ENCODE measurements at places on chromosomes 7 and 10.

DNA sequence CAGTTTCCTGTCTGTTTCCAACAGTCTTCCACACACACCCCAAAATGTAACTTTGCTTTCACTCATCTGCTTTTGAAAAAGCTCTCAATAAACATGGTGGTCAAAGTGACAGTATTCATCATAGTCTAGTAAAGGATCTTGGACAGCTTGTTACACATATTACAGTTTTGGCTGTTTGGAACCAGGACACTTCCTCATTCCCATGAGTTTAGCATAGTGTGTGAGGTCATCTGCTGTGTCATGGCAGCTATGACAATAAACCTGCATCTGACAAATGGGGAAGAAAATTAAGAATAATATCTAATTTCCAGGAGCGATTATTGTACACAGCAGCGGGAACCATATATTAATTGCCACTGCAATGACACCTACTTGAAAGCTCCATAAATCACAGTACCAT, 184.3 kb upstream of the SLC26A5 start:
- DNase-seq = no peak

- DNase-seq = no peak
Measured at GRCh38 chr10:132322586-132323048, 9.4 kb upstream of the LRRC27 start.

DNA sequence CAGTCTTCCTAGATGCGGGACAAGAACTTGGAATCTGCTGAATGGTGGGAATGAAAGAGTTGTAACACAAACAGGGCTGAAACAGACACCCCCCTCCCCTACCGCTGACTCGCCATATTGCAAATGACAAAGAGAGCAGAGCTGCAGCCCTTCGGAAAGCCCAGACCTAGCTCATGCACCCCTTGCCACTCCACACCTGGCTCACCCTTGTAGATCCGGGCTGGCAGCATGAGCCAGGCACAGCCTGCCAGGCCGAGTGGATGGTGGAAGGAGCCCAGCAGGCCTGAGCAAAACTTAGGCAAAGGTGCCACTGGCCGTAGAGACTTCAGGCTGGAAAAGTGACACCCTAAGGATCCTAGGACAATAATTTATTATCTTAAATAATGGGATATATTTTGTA, 237.4 kb upstream of the SEMA3D start:
- DNase-seq = no peak

DNA sequence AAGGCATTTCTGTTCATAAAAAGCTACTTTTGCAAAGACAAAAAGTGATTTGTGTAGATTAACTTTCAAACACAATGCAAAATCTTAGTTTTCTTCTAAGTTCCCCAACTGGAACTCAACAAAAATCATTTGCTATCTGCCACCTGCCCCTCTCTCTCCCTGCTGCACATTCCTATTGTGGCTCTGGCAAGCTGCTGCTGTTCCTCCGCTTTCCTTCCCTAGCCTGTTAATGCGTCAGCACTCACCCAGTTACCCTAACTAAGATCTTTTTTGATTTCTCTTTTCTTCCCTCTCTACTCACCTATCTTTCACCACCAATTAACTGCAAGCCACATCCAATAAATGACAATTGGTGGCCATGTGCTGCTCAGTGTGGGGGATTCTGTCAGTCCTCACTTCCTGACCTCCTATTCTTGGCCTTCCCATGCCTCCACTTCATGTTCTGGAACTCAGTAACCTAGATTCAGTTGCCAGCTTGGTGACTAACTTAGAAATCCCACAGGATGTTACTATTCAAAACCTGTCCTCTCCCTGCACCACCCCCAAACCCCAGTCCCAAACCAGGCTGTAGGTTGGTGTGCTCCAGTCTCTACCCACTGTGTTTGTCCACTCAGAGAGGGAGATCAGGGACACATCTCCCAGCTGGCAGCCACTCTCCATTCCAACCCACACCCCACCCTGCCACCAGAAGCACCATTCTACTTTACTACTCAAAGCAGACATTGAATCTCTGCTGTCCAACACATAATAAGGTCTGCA, 140.2 kb upstream of the CTTNBP2 start:
- DNase-seq = no peak

DNA sequence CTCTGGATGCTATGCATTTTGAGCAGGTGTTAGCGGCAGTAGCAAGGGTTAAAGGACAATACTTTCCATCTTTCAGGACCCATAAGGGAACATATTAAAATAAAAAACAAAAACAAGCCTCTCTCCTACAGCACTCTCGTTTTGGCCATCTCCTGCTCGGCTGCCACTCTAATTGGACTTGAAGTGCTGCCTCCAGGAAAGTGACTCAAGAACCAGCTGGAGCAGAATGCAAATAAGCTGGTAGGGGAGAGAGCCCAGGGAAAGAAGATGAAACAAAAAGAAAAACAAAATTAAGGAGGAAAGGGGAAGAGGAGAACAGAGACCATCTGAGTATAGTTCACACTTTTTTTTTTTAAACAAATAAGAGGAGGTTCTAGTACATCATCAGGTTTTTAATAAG, 65.6 kb downstream of the HBP1 start:
- DNase-seq = no peak

- DNase-seq = no peak
Measured at GRCh38 chr10:93255546-93255945, 181.9 kb downstream of the CYP26A1 start.

- no peak for DNase-seq
Measured at GRCh38 chr7:1690359-1690958, 20.4 kb downstream of the ELFN1 start.

DNA sequence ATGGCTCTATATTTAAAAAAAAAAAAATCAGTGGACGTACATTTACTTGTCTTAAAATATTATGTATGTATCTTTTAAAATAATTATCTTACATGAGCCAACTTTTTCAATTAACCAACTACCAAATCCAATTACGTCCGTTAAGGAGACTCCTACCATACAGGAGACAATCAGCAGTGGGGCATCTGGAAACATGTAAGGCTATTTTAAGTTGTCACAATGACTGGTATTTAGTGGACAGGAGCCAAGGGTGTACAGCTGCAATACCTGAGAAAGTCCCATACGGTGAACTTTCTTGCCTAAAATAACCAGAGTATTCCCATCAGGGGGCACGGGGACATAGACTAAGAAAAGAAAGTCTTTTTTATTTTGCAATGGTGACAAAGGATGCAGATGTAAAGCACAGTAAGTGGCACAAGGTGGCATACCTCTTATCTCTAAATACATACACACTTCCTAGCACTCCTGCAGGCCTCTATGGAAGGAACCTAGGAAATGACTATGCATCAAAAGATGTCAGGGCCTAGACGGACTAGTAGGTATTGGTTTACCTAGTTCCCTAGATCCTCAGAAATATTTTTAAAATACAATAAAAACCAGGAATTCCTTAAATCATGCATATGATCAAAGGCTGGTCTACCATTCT, 16.0 kb upstream of the TLL2 start:
- no peak for DNase-seq

- DNase-seq = no peak
Measured at GRCh38 chr10:118907051-118907450, 122.5 kb upstream of the NANOS1 start.

GRCh38 chr10:6396226-6396625, 183.8 kb downstream of the PRKCQ start:
- DNase-seq = no peak
